ENCODE measurements at places on chromosomes 12 and 14. TPM values are rescaled to one million over a fixed set of nuclear protein-coding genes. Genes with fewer than 3 reads are reported as not detected.
A peak's percentile ranks its signal among the peaks of the same experiment; 100 is the strongest.

DNA sequence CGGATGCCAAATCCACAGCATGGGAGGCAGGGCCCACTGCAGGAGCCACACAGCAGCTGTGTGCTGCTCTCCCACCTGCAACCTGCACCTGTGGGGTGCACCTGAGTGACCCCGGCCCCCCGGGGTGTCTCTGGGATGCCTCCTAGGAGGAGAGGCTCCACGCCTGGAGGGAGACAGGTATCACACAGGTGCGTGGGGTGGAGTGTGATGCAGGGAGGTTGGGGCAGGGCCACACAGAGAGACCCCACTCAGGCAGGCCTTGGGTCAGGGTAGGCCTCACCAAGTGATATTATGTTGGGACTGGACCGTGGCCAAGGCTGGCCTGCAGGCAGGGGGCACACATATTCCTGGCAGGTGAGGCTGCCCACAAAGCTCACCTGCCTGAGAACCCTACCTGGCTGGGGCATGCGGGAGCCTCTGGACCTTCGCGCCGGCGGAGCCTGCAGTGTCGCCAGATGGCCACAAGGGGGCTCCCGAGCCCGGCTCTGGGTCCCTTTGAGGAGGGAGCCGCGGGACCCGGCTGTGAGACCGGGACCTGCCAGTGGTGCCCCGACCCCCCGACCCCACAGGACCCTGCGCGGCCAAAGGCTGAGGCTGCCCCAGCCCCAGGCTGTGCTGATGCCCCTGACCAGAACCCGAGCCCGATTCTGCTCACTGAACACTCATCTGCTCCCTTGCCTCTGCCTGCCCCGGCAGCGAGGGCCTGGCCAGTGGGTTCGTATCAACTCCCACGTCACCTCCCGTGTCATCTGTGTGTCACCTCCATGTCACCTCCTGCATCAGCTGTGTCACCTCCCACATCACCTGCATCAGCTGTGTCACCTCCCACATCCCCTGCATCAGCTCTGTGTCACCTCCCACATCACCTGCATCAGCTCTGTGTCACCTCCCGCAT, 11.4 kb downstream of the TMEM121 start:
- H3K27ac ChIP-seq = no peak overlapping the region
- peaks cover 2% of the 10 kb centered on the region for H3K27me3 ChIP-seq
- peaks cover 16% of the 10 kb centered on the region for H3K4me1 ChIP-seq
- DNase-seq = peak; percentile 78

DNA sequence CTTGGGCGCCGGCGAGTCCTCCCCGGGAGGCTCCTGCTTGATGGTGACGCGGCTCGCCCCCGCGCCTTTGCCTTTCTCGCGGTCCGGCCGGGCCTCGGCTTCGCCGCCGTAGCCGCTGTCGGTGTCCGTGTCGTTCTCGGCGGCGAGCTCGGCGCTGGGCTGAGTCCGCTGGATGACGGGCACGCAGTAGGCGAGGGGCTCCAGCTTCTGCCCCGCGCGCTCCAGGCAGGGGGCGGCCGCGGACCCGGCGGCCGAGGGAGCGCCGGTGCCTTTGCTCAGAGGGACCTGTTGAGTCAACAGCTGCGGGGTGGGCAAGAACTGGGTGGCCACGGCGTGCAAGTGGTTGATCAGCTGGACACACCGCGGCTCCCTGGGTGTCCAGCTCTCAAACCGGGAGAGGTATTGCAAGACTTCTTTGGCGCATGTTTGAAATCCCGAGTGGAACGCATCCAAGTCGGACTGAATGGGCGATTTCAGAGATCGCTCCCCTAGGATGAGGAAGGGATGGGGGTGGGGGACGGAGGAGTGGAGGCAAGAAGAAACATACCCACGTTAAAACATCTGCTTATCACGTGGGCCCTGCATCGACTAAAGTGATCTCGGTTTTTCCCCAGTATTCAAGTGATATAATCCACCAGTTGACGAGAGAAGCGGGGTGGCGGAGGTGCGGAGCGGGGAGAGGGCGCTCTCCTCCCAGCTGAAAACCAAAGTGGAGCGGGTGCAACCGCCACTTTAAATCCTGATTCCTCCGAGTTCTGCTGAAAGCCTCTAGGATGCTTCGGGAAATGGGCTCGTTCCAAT, 2.0 kb downstream of the BHLHE41 start:
- peak overlapping the region; percentile 97 for H3K27ac ChIP-seq
- DNase-seq = no peak
- peaks cover 18% of the 10 kb centered on the region for H3K36me3 ChIP-seq
- no peaks in the 10 kb centered on the region for H3K27me3 ChIP-seq
- H3K4me3 ChIP-seq = peak overlapping the region; percentile 96
- H3K4me1 ChIP-seq = peaks cover 72% of the 10 kb centered on the region

DNA sequence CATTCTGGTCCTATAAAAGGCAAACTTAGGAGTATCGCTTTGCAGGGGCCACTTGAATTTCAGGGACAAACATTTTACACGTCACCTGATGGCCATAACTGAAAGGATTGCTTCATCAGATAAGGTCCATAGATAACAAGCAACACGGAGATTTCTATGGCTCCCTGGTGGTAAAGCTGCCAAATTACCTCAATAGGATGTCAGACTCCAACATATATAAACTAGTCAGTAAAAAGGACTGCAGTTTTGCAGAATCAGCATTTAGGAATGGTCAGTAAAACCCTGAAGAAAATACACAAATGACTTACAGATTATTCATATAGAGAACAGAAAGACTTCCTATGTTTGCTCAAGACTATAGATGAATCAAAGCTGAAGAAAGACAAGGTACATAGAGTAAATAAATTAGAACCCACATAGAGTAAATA, 66.1 kb upstream of the GRIP1 start:
- H3K27ac ChIP-seq = no peak overlapping the region
- peaks cover 10% of the 10 kb centered on the region for H3K27me3 ChIP-seq
- DNase-seq = no peak
- no peak overlapping the region for H3K4me3 ChIP-seq

DNA sequence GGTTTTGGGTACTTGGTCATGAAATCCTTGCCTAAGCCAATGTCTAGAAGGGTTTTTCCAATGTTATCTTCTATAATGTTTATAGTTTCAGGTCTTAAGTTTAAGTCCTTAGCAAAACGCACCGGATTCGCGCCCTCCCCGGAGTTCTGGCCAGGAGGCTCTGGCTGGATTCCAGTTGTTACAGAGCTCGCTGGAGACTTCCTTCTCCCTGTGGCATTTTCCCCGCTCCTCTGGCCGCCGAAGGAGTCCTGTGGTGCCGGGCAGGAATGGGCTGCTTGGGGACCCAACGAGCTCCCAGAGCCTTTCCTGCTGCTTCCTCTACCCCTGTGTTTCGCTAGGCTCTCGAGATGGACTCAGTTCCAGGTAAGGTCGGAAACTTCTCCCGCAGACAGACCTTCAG, 335.9 kb downstream of the AEBP2 start:
- no peaks in the 10 kb centered on the region for H3K27me3 ChIP-seq
- no peak overlapping the region for H3K4me3 ChIP-seq
- no peak overlapping the region for H3K27ac ChIP-seq
- H3K36me3 ChIP-seq = no peaks in the 10 kb centered on the region

GRCh38 chr14:63663428-63664341, 22.0 kb upstream of the WDR89 start:
- H3K4me1 ChIP-seq = no peaks in the 10 kb centered on the region
- no peak overlapping the region for H3K4me3 ChIP-seq
- DNase-seq = no peak
- peaks cover 7% of the 10 kb centered on the region for H3K36me3 ChIP-seq

DNA sequence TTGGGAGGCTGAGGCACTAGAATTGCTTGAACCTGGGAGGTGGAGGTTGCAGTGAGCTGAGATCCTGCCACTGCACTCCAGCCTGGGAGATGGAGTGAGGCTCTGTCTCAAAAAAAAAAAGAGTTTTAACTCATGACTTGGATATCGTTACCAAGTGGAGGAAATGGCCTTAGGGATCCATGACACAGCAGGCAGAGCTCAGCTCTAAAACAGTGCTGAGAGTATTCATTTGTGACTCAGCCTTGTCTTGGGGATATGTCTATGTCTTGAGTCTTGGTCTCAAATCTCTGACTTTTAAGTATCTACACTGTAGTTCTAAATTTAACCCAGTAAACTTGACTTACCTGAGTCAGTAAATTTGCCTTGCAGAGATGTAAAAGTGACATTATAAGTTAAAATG, 8.8 kb upstream of the PEX5 start:
- no peaks in the 10 kb centered on the region for H3K36me3 ChIP-seq
- peaks cover 26% of the 10 kb centered on the region for H3K27me3 ChIP-seq
- no peak for DNase-seq
- no peak overlapping the region for H3K27ac ChIP-seq
- no peaks in the 10 kb centered on the region for H3K4me1 ChIP-seq

DNA sequence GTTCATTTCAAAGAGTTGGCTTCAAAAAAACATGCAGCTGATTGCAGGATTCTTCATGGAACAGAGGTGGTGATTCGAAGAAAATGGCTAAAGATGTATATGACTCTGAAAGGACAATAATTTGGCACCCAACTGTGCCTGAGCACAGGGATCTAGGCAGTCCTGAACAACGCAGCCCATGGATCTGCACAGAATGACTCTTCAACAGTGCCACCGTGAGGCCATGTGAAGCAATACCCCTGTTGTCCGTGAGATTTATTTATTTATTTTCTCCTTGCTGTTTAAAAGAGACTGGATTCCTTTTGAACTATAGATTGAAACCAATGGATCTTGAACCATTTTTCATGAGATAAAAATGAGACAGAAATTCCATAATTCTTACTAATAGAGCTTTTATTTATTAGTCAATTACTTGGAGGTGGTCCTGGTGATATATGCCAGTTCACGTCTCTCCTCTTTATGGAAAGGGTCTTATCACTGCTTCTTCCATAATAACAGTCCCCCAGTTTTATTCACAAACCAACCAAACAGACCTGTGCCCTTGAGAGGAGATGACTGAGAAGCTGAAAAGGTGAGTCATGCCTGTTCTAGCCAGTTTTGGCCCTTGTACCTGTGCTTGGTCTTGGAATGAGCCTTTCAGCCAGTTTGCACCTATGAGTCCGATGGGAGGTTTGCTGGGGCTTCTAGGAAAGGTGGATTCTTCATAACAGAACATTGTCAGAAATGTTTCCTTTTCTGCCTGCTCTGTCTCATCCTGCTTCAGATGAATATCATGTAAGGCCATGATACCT, 1598.3 kb downstream of the AACS start:
- no peaks in the 10 kb centered on the region for H3K36me3 ChIP-seq
- no peaks in the 10 kb centered on the region for H3K27me3 ChIP-seq
- H3K4me3 ChIP-seq = no peak overlapping the region
- H3K4me1 ChIP-seq = no peaks in the 10 kb centered on the region
- no peak overlapping the region for H3K27ac ChIP-seq

GRCh38 chr14:102538602-102539543, 29.3 kb upstream of the ANKRD9 start:
- peaks cover 2% of the 10 kb centered on the region for H3K4me1 ChIP-seq
- DNase-seq = no peak
- no peak overlapping the region for H3K27ac ChIP-seq
- H3K27me3 ChIP-seq = peaks cover 4% of the 10 kb centered on the region
- no peak overlapping the region for H3K4me3 ChIP-seq
- no peaks in the 10 kb centered on the region for H3K36me3 ChIP-seq

- H3K4me3 ChIP-seq = no peak overlapping the region
- no peak overlapping the region for H3K27ac ChIP-seq
- no peak for DNase-seq
- peaks cover 2% of the 10 kb centered on the region for H3K4me1 ChIP-seq
Observed at GRCh38 chr14:70828188-70828587, 18.9 kb upstream of the MAP3K9 start.

DNA sequence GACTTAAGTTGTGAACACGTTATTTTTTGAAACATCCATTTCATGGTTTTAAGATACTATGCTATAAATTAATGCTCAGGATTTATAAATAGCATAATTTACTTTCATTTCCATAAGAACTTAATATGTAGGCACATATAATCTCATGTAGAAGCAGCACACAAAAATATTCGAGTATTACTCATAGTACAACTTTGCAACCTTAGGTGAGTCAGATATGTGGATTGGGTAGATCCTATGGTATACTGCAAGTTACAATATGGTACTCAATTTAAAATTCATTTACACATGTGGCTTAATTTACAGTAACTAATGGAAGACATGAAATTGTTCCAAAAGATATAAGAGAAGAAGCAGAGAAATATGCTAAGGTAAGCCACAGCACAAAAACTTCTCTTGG, 26.0 kb downstream of the PSMA3 start:
- no peak for DNase-seq
- no peak overlapping the region for H3K4me3 ChIP-seq
- H3K4me1 ChIP-seq = peaks cover 13% of the 10 kb centered on the region
- H3K27me3 ChIP-seq = no peaks in the 10 kb centered on the region
- H3K36me3 ChIP-seq = peaks cover 90% of the 10 kb centered on the region
- no peak overlapping the region for H3K27ac ChIP-seq

DNA sequence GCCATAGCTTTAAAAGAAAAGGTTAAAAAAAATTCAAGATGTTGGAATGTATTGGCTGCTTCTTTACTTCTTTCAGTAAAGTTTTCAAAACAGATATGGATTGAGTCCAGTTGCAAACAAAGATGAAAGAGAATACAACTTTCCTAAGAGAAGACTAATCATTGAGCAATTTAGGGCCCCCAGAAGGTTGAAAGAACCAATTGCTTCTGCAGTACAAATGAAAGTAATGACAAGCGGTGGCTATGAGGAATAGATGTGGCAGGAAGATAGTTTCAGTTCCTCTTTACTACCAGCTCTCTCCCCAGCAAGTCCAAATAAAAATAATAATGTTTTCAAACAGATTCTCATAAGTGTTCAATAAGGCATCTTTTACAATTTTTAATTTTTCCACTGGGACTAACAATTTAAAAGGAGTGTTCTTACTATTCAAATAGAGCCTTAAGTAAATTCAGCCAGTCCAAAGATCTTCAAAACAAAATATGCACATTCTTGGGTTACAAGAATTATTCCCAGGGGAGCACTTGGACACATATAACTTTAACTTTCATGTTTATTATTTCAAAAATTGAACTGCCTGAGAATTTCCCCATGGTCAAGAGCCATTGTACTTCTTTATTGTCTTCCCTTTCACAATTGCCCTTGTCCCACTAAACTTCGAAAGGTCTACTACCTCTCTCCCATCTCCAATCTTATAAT, 62.3 kb upstream of the PPP1R12A start:
- H3K4me3 ChIP-seq = no peak overlapping the region
- H3K27ac ChIP-seq = no peak overlapping the region
- H3K27me3 ChIP-seq = peaks cover 4% of the 10 kb centered on the region
- H3K4me1 ChIP-seq = peaks cover 8% of the 10 kb centered on the region
- no peak for DNase-seq
- H3K36me3 ChIP-seq = no peaks in the 10 kb centered on the region

DNA sequence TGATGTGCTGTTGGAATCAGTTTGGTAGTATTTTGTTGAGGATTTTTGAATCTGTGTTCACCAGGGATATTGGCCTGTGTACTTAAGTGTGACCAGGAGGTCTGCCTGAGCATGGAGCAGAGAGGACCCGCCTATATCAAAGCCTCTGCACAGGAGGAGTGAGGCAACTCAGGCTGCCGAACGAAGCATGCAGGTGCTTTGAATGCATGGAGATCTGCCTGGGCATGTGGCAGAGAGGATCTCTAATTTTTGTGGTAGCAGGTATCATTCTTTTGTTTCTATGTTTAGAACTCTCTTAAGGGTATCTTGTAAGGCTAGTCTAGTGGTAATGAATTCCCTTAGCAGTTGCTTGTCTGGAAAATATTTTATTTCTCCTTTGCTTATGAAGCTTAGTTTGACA, 26.9 kb downstream of the RAB3IP start:
- DNase-seq = no peak
- no peaks in the 10 kb centered on the region for H3K27me3 ChIP-seq
- no peak overlapping the region for H3K4me3 ChIP-seq
- H3K36me3 ChIP-seq = peaks cover 85% of the 10 kb centered on the region

The SDR9C7 gene
- not detected for total RNA-seq

The DACT1 gene
- total RNA-seq = 3.5 TPM

The TCL1B gene
- 1.2 TPM for total RNA-seq

The ART4 gene
- not detected for total RNA-seq

The MIP gene
- not detected for total RNA-seq

The GPD1 gene
- total RNA-seq = 0.60 TPM

The NTF3 gene
- not detected for total RNA-seq

The NGB gene
- total RNA-seq = not detected

The BCL7A gene
- total RNA-seq = 38.6 TPM

The PPP1R36 gene
- not detected for total RNA-seq

The KRT83 gene
- not detected for total RNA-seq

The NFKBIA gene
- 515 TPM for total RNA-seq
